ENCODE measurements at places on chromosomes 5 and 9. TPM values are rescaled to one million over a fixed set of nuclear protein-coding genes. Genes with fewer than 3 reads are reported as not detected.

Gene KDM4C
- 12.7 TPM for total RNA-seq

DNA sequence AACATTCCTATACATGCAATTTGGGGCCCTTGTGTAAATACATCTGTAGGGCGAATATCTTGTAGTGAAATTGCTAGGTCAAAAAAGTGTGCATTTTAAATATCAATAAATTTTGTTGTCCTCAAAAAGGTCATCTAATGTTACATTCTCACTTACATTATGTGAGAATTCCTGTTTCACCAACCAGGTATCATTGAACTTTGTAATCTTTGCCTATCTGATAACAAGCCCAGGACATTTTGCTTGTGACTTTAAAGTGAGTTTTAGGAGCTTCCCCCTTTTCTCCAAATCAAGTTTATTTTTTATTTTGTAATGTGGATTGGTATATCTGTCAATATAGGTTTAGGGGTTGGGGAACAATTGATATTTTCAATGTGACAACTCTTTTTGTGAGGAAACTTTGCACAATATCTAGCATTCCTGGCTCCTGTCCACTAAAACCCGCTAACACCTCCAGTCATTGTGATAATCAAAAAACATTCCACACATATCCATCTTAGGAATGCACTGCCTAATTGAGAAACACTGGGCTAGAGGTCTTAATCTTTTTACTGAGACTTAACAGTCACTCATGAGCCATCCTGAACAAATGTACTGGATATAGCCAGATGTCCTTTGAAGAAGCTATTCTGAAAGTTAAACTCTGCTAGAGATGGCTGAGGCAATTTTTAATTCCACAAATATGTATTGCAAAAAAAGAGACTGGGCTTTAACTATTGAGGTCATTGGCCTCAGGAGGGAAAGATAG lies 72.5 kb upstream of the SLC1A1 start:
- DNase-seq = no peak

Gene PHF19
- 33.0 TPM for total RNA-seq

DNA sequence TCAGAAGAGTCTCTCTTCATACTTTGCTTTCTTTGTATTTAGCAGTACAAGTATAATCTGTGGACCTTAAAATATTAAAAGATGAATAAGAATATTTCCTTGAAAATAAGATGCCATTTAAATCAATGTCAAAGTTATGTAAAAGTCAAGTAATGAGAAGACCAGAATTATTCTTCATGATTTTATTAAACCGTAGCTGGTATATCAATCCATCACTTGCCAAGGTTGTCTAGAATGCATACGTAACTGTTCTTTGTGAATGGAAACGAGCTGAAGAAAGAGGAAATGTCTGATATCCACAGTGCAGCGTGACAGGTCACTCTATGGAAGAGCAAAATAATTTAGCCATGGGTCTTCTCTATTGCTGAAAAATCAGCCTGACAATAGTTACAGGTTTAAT lies 488.7 kb upstream of the CCNG1 start:
- no peak for DNase-seq

Gene LCN1
- not detected for total RNA-seq

- no peak for DNase-seq
Measured at GRCh38 chr5:137073189-137073588, 425.9 kb downstream of the SPOCK1 start.

DNA sequence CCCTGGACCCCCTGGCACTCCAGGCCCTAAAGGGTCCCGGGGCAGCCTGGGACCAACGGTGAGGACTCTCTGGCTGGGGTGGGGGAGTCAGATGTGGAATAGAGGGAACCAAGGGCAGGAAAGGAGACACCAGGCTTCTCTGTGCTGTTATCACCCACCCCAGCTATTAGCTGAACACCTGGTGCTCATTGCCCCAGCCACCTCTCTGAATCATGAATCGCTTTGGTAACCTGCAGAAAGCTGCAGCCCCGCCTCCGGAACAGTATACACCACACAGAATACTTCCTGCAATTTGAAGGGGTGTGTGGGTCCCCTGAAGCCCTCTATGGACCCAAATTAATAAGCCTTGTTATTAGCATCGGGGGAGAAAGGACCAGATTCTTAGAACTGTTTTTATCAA lies 40.4 kb upstream of the ORM1 start:
- DNase-seq = peak; percentile 4

Gene PCDHB7
- total RNA-seq = 7.6 TPM

Gene DMGDH
- total RNA-seq = 0.75 TPM

All from ascending aorta (tissue), 2 donors.